ENCODE measurements at places on chromosomes 1 and 21. TPM values are rescaled to one million over a fixed set of nuclear protein-coding genes. Genes with fewer than 3 reads are reported as not detected.

DNA sequence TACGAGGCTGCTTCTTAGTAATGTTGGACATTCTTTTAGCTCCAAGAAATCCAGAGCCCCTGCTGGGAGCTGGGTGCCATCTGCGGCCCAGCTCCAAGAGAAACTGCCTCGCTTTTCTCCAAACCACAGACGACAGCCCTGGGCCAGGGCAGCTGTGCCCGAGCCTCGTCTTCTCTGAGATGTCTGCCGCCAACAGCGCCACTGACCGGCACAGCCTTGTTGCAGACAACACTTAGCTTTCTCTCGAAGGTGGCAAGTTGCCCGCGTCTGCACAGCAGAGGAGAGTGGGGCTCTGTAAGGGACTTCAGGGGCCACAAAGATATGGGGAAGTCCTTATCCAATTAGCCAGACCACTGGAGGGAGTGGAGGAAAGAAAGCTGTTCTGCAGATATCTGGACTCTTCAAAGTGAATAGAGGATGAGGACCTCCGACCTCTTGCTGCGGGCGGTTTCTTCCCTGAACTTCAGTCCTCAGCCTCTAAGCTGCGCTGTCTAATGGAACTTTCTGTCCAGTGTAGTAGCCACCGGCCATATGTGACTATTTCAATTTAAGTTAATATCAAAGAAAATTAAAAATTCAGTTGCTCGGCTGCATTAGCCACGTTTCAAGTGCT, 63.9 kb upstream of the DISP3 start:
- no peaks in the 10 kb centered on the region for H3K4me1 ChIP-seq
- H3K4me3 ChIP-seq, result no peak overlapping the region
- H3K27ac ChIP-seq, result no peak overlapping the region
- H3K27me3 ChIP-seq, result peaks cover 55% of the 10 kb centered on the region
- H3K36me3 ChIP-seq, result no peaks in the 10 kb centered on the region
- DNase-seq, result no peak

GRCh38 chr1:87916965-87917364, 588.3 kb downstream of the LMO4 start:
- no peaks in the 10 kb centered on the region for H3K27me3 ChIP-seq
- peaks cover 6% of the 10 kb centered on the region for H3K36me3 ChIP-seq
- no peak for DNase-seq
- peaks cover 38% of the 10 kb centered on the region for H3K4me1 ChIP-seq

The GFI1 gene
- 0.15 TPM for total RNA-seq

- no peak overlapping the region for H3K4me3 ChIP-seq
- DNase-seq, result no peak
- H3K27me3 ChIP-seq, result no peaks in the 10 kb centered on the region
- peaks cover 41% of the 10 kb centered on the region for H3K36me3 ChIP-seq
- peak overlapping the region; percentile 71 for H3K27ac ChIP-seq
- H3K4me1 ChIP-seq, result peaks cover 61% of the 10 kb centered on the region
Measured at GRCh38 chr1:31689379-31689778, 14.4 kb downstream of the COL16A1 start.

The ZNF648 gene
- total RNA-seq, result not detected

GRCh38 chr1:189775343-189775742, 702.3 kb downstream of the BRINP3 start:
- H3K4me1 ChIP-seq, result peaks cover 9% of the 10 kb centered on the region
- H3K4me3 ChIP-seq, result no peak overlapping the region
- no peak overlapping the region for H3K27ac ChIP-seq
- DNase-seq, result no peak
- H3K27me3 ChIP-seq, result no peaks in the 10 kb centered on the region
